Endothelial cell of umbilical vein (primary cell): ENCODE measurements at places on chromosomes 3 and 15. TPM values are rescaled to one million over a fixed set of nuclear protein-coding genes. Genes with fewer than 3 reads are reported as not detected.
A peak's percentile ranks its signal among the peaks of the same experiment; 100 is the strongest.

DNA sequence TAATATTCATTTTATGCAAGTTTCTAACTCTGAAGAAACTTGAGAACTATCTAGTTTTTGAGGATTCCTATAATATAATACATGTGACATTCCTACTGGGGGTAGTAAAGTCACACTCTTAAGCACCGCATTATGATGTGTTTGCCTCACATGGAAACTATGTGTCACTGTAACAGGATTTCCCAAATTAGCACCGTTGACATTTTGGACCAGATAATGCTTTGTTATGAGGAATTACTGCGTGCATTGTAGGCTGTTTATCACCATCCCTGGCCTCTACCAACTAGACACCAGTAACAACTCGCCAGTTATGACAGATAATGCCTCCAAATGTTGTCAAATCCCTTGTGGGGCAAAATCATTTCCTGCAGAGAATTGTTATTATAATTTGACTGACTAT is 267.8 kb downstream of the RAP2B start:
- DNase-seq, result peak; percentile 21

GRCh38 chr3:66140743-66141372 is 79.9 kb upstream of the SLC25A26 start:
- DNase-seq, result no peak

Gene CCDC50
- total RNA-seq, result 137 and 153 TPM in 2 replicates

Gene HERC2
- total RNA-seq, result 77.6 and 83.9 TPM in 2 replicates

GRCh38 chr3:133758568-133758928 is 12.4 kb downstream of the TF start:
- DNase-seq, result no peak

Gene EFCAB12
- total RNA-seq, result 0.25 and 0.49 TPM in 2 replicates

GRCh38 chr3:69738315-69738714 is 949 bp upstream of the MITF start:
- DNase-seq, result peak; percentile 52

DNA sequence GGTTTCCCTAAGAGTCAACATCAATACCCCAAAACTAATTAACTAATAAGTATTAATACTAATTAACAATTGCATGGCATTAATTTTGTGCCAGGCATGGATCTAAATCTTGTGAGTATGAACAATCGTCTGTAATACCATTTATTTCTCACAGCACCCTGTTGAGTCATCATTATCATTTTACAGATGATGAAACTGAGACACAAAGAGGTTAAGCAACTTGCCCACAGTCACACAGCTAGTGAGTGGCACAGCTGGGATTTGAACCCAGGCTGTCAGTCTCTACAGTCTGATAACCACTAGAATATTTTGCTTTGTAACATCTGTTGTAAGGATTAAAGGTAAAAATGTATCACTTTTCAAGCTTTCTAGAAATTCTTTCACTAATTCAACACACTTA is 423.4 kb upstream of the WNT5A start:
- no peak for DNase-seq

- no peak for DNase-seq
Observed at GRCh38 chr3:188358787-188359493, 205.0 kb downstream of the LPP start.

- no peak for DNase-seq
Observed at GRCh38 chr3:61535826-61536225, 25.5 kb upstream of the PTPRG start.

- no peak for DNase-seq
Observed at GRCh38 chr3:8873740-8874139, 89.5 kb downstream of the RAD18 start.

Gene CLDN1
- total RNA-seq, result 0.27 and 0.32 TPM in 2 replicates

GRCh38 chr3:153897842-153898241 is 223.3 kb upstream of the ARHGEF26 start:
- no peak for DNase-seq

DNA sequence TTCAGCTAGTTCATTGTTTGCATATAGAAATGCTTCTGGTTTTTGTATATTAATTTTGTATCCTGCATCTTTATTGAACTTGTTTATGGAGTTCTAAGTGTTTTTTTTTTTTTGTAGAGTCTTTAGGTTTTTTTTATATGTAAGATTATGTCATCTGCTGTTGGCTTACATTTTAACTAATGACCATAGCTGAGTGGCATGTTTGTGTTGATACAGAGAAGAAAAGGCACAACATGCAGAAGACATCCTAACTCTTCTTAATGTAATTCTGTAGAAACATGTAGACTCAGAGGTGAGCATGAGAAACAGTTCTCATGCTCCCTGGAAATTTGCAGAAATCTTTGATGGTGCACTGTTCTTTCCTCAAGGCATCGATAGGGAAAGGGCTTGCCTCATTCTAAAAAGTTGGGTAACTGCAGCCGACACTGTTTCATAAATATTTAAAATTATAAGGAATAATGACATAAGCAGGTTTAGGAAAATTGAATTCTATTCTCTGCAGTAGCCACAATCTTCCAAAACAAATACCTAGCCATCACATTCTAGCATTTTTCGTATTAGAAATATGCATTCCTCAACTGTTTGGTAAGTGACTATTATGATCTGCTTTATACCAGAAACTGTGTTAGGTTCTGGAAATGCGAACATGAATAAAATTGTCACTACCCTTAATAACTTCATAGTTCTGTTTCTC is 499.6 kb upstream of the KCNMB2 start:
- DNase-seq, result no peak

DNA sequence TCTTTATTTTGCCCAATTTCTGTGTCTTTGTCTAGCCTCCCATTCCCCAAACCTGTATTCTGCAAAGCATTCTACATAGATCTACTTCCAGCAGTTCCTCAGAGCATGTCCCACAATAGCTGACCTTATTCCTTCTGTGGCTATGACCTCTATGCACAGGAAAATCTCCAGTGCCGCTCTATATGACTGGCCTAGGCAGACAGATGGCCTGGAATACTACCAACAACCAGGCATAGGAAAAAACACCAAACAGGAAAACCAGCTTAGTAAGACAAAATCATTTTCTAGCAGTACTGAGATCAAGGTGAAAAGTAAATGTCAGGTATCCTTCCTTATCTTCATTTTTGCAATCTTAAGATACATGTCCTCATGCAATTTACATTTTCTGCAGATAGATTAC is 1115.0 kb downstream of the IGSF11 start:
- peak; percentile 7 for DNase-seq

GRCh38 chr3:18282507-18282906 is 142.6 kb downstream of the SATB1 start:
- DNase-seq, result no peak
